ENCODE measurements at places on chromosomes 7 and 10. TPM values are rescaled to one million over a fixed set of nuclear protein-coding genes. Genes with fewer than 3 reads are reported as not detected.

The ADCY1 gene
- total RNA-seq = 12.8 TPM

The SFTPA1 gene
- 4.6 TPM for total RNA-seq

The LBX1 gene
- not detected for total RNA-seq

The CD36 gene
- 16.3 TPM for total RNA-seq

The COL13A1 gene
- total RNA-seq = 0.48 TPM

DNA sequence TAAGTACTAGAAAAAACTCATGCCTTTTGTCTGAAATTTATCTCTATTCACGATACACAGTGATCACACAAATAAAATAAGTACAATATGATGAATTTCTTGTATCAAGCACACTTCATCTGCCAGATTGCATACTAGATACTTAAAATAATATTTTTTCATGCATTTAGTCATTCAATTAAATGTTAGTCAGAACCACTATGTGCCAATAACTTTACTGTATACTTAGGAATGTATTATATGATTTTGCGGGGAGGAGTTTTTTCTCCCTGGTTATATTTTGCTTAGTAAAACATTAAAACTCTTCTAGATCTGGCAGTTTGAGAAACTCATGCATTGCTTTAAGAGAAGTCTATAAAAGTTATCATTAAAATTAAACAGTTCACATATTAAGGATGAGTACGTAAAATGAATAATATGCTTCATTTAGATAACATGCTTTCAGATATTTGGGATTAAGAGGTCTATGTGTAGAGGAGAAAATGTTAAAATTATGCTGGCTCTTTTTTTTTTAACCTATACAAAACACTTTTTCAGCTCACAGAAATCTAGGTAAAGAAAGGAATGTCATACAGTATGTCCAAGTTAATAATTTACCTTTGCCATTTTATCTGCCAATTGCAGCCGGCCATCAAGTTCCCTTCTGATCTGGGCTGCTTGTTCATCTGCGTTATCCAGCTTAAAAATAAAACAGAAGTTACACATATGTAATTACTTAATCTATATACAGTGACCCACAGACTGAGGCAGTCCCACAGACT, 70.1 kb downstream of the RNF133 start:
- no peak for DNase-seq

DNA sequence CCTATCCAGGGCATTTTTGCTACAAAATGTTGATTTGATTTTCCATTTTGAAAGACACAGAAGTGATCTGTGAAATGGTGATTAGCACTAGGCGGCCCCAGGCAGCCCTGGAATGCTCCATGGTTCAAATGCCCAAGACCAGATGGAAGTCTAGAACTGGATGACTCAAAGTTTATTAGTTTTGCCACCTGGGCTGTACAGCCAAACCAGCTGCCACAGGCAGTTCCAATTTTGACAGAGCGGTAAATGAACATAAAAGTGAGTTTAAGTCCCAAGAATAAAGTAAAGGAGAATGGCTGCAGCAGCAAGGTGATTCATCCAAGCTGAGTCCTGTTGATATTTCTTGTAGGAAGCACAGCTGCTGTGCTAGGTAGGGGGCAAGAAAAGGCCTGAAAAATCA, 180.5 kb downstream of the SUGCT start:
- DNase-seq = no peak

- no peak for DNase-seq
Measured at GRCh38 chr7:143987513-143987912, 12.6 kb upstream of the OR6B1 start.

GRCh38 chr10:1644191-1644711, 93.1 kb downstream of the ADARB2 start:
- DNase-seq = no peak

- no peak for DNase-seq
Measured at GRCh38 chr7:46218461-46219200, 297.6 kb upstream of the IGFBP3 start.

DNA sequence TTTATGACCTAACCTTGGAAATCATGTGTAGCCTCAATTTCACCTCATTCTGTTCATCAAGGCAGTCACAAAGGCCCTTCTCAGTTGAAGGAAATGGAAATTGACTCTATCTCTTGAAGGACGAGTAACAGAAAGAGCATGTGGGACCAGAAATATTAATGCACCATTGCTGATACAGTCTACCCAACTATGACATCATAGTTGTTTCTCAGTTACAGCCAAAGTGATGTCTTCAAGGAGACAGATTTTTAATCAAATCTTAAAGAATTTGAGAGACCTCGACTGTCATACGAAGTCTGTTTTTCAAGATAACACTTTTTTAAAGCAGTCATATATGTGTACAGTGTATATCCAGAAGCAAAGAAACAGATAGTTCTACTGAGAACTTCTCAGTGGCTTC, 335.7 kb upstream of the PHF14 start:
- DNase-seq = no peak

- DNase-seq = no peak
Measured at GRCh38 chr10:84675060-84675459, 346.7 kb downstream of the CCSER2 start.

DNA sequence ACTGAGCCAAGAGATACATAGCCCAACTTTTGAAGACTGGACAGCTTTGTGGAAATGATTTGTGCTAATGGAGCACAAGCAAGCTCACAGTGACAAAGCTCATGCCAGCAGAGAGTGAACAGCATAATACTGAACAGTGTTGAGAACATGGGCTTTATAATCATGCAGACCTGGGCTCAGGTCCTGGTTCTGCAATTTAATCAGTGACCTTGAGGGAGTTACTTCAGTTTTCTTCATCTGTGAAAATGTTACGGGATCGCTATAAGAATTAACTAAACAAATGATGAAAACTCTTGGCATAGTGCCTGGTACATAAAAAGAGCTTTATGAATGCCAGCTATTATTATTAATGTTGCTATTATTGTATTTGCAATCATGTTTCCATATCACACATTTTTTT, 690.5 kb upstream of the LRRN3 start:
- DNase-seq = no peak

DNA sequence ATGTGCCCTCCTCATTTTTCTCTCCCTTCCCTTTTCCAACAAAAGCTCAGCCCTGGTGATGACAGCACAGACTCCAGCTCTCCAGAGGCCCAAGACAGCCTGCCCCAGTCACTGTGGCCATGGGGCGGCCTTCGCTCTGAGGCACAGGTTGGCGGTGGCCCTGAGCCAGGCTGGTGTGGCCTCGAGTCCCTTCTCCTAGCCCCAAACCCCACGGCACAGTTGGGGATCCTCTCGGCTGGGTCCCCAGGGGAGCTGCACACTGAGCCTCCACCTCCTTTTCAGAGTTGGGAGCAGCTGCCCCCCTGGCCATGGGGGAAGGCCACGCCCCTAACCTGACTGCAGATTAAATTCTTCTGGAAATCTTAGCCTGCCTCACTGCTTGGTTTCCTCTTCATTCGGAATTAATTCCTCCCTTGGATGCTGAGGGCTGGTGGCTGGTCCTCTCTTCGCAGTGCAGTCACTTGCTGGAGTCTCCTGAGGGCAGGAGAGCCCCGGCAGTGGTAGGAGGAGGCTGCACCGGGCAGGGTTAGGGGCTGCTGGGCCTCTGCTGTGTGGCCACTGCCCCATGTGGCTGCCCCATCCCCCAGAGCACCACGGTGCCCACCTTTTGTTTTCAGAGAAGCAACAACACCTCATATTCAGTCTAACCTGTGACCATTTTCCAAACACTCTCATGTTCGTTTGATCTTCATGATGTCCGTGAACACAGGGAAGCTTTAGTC, 426.6 kb downstream of the DNAJB6 start:
- no peak for DNase-seq

GRCh38 chr7:52085610-52086009, 769.0 kb upstream of the COBL start:
- DNase-seq = no peak

DNA sequence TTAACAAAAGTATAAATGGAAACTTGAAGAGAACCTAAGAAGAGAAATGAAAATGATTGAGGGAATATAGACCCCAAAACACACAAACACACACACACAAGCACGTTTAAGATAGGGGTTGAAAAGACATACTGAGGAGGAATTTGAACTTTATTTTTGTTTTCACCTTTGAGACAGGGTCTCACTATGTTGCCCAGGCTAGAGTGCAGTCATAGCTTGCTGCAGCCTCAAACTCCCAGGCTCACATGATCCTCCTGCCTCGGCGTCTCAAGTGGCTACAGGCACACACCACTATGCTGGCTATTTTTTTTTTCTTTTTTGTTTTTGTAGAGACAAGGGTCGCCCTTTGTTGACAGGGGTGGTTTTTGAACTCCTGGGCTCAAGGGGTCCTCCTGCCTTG, 4.0 kb downstream of the BTRC start:
- DNase-seq = no peak

DNA sequence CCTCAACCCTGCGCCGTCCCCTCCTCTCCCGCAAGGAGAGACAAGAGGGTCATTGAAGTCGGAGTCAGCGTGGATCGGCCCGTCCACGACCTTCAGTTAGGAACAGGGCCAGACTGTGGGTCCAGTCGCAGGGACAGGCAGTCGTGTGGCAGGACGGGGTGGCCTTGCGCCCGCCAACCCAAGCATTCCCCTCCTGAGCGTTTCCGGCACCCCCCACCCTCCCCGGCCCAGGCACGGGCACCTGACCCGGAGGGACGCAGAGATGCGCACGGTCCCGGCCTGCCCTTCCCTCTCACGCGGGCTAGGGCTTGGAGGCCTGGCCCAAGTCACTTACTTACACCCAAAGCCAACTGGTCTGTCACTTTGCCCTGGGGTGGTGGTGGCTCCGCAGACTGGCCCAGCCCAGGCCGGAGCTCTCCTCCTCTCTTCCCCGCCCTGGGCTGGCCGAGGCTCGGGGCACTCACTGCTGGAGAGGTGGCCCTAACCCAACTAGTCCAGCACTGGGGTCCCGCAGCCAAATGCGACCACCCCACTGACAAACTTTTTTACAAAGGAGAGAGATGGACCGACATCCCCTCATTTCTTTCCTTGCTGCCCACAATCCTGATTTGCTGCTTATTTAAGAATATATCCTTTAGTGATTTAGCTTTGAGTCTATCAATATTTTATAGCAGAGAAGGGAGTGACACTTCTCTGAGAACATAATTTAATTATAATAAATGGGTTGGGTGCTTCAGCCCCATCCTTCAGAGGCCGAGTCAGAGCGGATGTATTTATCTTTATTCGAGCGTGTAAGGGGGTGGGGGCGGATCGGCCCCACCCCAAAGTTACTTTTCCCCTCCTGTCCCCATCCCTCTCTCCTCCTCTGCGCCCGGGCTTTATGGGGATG, 1.2 kb upstream of the UNCX start:
- no peak for DNase-seq

- DNase-seq = peak; percentile 18
Measured at GRCh38 chr7:139317939-139318505, 23.1 kb upstream of the FMC1 start.

DNA sequence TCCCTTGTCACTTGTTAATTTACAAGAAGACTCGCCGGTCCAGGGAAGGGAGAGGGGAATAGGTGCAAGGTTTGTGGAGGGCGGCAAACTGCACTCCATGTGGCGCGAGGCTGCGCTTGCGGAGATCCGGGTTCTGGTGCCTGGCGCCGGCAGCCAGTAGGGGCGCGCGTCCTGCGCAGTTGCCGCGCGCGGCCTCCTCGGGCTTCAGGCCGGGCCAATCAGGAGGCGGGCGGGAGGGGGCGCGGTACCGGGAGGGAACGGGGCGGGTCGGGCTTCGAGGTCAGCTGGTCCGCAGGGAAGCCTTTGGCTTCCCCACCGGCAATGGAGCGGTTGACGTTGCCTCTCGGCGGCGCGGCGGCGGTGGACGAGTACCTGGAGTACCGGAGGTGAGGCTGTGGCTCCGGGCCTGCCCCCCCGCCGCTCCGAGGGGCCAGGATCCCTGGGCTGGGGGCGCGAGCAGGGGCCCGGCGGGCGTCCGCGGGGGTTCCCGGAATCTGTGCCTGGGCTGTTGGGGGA, at the start of gene FAM221A:
Gene FAM221A, plus strand, starts transcription at position 302 of the 516 bp plus-strand sequence. Its CDS starts 20 bp downstream, at position 322.
- DNase-seq = peak; percentile 92

GRCh38 chr10:73962386-73962785, 35.5 kb upstream of the VCL start:
- peak; percentile 18 for DNase-seq
